Keratinocyte (primary cell): ENCODE measurements at places on chromosomes 2 and 18.

DNA sequence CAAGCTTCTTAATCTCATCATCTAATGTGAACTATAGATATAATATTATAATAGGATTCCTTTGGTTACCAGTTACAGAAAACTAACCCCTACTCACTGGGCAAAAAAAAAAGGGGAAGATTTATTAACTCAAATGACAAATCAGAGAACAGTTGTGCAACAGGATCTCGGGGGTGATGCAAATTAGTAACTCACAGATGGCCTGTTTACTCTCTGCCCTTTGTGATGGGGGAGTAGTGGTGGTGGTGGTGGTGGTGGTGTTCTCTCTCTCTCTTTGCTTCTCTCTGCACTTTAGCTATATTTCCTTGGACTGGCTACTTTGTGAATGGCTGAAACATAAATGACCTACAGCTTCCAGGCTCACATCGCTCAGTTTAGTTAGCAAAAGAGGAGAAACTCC, 59.0 kb downstream of the TMEM247 start:
- H3K4me1 ChIP-seq: peaks cover 12% of the 10 kb centered on the region
- no peak for DNase-seq
- H3K36me3 ChIP-seq: no peaks in the 10 kb centered on the region
- no peaks in the 10 kb centered on the region for H3K27me3 ChIP-seq
- no peak overlapping the region for H3K4me3 ChIP-seq

GRCh38 chr2:236874866-236875481, 210.7 kb upstream of the COPS8 start:
- no peaks in the 10 kb centered on the region for H3K27me3 ChIP-seq
- DNase-seq: no peak
- no peak overlapping the region for H3K4me3 ChIP-seq
- H3K36me3 ChIP-seq: no peaks in the 10 kb centered on the region

- H3K27ac ChIP-seq: no peak overlapping the region
- DNase-seq: no peak
- H3K4me1 ChIP-seq: peaks cover 7% of the 10 kb centered on the region
- no peak overlapping the region for H3K4me3 ChIP-seq
- H3K27me3 ChIP-seq: no peaks in the 10 kb centered on the region
Observed at GRCh38 chr18:48293954-48294898, 115.0 kb downstream of the ZBTB7C start.

- DNase-seq: no peak
- peaks cover 53% of the 10 kb centered on the region for H3K4me1 ChIP-seq
- H3K27ac ChIP-seq: no peak overlapping the region
- no peaks in the 10 kb centered on the region for H3K36me3 ChIP-seq
- no peaks in the 10 kb centered on the region for H3K27me3 ChIP-seq
Observed at GRCh38 chr2:149735237-149735958, 147.8 kb upstream of the MMADHC start.

DNA sequence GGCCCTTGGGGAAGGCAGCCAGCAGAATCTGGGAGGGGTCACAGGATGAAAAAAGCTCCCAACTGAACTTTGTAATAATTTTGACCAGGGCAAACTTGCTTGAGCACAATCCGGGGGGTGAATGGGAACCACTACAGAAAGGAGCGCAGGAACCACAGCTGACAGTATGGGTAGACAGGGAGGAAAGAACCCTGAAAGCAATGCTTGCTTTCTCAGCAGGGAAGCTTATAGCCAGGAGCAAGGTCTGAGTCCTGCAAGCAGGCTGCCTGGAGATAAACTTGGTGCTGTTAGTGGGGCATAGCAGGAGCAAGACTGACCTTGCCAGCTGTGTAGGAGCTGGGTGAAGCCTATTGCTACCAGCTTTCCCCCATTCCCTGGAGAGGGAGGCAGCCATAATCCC, 195.2 kb downstream of the MTCL1 start:
- DNase-seq: no peak
- no peak overlapping the region for H3K4me3 ChIP-seq
- H3K27ac ChIP-seq: no peak overlapping the region
- no peaks in the 10 kb centered on the region for H3K27me3 ChIP-seq
- H3K4me1 ChIP-seq: no peaks in the 10 kb centered on the region

DNA sequence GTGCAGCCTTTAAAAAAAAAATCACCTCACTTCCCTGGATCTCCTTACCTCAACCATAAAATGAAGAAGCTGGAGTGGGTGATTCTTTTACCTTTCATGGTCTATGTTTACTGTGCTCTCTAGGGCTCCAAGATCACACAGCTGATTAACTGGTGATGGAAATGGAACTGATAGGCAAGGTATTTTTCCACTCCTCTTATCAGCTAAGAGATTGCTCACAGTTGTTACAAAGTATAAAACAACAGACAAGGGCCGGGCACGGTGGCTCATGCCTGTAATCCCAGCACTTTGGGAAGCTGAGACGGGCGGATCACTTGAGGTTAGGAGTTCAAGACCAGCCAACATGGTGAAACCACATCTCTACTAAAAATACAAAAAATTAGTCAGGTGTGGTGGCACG, 14.5 kb downstream of the RPS27A start:
- no peaks in the 10 kb centered on the region for H3K27me3 ChIP-seq
- no peak overlapping the region for H3K4me3 ChIP-seq
- H3K4me1 ChIP-seq: no peaks in the 10 kb centered on the region
- no peak overlapping the region for H3K27ac ChIP-seq
- H3K36me3 ChIP-seq: peaks cover 17% of the 10 kb centered on the region

DNA sequence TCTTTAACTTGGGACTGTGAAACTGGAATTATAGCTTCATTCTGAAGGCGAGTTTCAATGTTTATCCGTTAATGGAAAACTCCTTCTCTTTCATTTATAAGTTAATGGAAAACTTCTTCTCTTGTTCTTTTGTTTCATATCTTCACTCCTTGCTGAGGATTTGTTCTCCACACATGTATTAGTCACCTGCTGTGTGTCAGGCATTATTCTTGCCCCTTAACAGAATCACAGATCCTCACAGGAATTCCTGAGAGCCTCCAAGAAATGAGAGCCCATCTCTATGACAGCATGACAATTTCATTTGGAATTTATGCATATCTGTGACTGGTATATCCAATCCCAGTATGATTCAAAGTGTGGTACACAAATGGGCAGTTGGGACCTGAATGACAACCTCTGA, 545.8 kb downstream of the BCL11A start:
- no peak overlapping the region for H3K27ac ChIP-seq
- H3K27me3 ChIP-seq: no peaks in the 10 kb centered on the region
- H3K4me1 ChIP-seq: no peaks in the 10 kb centered on the region
- H3K36me3 ChIP-seq: no peaks in the 10 kb centered on the region

DNA sequence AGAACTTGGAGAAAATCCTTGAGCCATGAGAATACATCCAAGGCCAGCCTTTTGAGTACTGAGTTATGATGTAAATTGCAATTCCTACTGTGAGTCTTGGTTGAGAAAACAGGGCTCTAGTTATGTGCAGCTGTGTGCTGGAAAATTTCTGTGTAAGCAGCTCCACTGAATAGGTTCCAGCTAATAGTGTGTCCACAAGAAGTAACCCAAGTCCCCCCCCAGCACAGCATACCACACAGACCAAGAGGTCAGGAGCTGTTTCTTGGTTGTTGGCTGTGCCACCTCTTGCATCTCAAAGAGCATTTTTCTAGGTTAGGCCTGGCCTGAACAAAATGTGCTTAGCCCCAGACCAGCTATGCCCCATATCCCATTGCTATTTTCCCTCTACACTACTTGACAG, 36.8 kb upstream of the APCDD1 start:
- DNase-seq: no peak
- H3K27me3 ChIP-seq: no peaks in the 10 kb centered on the region
- H3K36me3 ChIP-seq: no peaks in the 10 kb centered on the region
- peaks cover 57% of the 10 kb centered on the region for H3K4me1 ChIP-seq
- no peak overlapping the region for H3K4me3 ChIP-seq

DNA sequence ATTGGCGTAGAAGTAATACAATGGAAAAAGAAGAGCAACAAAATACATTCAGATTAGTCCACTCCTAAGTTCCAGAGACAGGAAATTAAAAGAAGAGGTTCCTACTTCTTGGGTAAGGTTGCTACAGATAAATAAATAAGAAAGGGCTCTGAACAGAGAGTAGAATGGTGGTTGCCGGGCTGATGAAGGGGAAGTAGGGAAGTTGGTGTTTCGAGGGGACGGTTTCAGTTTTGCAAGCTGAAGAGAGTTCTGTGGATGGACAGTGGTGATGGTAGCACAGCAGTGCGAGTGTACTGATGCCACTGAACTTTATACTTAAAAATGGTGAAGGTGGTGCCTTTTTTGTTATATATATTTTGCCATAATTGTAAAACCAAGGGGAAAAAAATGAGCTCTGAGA, 48.2 kb downstream of the CABYR start:
- H3K4me3 ChIP-seq: no peak overlapping the region
- no peaks in the 10 kb centered on the region for H3K27me3 ChIP-seq
- H3K36me3 ChIP-seq: no peaks in the 10 kb centered on the region

DNA sequence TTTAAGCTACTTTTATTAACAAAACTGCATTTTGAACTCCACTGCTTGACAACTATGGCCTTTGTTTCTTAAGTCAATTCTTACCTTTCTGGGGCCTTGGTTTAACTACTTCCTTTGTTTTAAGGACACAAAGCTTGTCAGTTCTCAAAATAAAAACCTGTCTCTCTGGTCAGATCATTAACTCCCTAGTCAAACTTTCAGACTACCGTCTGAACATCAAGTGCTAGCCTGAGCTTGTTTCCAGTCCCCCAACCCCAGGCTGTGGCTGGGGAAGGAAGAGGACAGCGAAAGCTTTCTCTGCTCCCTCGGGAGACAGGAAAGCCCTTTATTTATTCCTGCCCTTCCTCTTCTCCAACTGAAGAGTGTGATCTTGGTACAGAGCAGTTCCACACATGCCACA, 1.7 kb downstream of the SH3YL1 start:
- H3K4me1 ChIP-seq: peaks cover 20% of the 10 kb centered on the region
- peak overlapping the region; percentile 43 for H3K27ac ChIP-seq
- peaks cover 3% of the 10 kb centered on the region for H3K36me3 ChIP-seq
- H3K4me3 ChIP-seq: peak overlapping the region; percentile 22

- no peak for DNase-seq
- H3K4me3 ChIP-seq: no peak overlapping the region
- no peaks in the 10 kb centered on the region for H3K27me3 ChIP-seq
- H3K4me1 ChIP-seq: peaks cover 19% of the 10 kb centered on the region
- no peaks in the 10 kb centered on the region for H3K36me3 ChIP-seq
- no peak overlapping the region for H3K27ac ChIP-seq
Observed at GRCh38 chr2:62415019-62415431, 91.0 kb downstream of the TMEM17 start.

GRCh38 chr2:29097569-29097968, 17.6 kb upstream of the CLIP4 start:
- no peak overlapping the region for H3K27ac ChIP-seq
- DNase-seq: no peak
- no peak overlapping the region for H3K4me3 ChIP-seq
- no peaks in the 10 kb centered on the region for H3K27me3 ChIP-seq

DNA sequence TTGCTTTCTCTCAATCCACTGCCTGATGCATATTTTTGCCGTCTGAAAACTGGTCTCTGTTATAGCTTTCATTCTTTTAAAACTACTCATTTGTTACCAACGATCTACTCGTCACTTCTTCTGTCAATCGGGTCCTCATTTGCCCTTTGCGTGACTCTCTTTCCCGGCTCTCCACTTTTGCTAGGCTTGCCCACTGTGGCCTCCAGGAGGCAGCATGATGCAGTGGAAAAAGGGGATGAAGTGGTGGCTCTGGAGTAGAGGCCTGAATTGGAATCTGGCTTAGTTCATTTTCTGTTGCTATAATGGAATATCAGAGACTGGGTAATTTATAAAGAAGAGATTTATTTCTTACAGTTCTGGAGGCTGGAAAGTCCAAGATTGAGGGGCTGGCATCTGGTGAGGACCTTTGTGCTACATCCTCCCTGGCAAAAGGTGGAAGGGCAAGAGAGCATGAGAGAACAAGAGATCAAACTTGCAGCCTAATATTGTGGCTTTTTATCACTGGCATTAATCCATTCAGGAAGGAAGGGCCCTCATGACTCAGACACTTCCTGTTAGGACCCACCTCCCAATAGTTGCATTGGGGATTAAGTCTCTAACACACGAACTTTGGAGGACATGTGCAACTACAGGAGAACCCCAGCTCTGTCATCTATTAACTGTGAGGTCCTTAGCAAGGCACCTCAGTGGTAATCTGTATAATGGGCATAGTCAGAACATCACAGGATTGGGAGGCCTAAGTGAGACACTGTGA, 15.4 kb downstream of the GDF7 start:
- H3K27me3 ChIP-seq: no peaks in the 10 kb centered on the region
- H3K36me3 ChIP-seq: peaks cover 5% of the 10 kb centered on the region
- no peak overlapping the region for H3K4me3 ChIP-seq
- no peaks in the 10 kb centered on the region for H3K4me1 ChIP-seq

DNA sequence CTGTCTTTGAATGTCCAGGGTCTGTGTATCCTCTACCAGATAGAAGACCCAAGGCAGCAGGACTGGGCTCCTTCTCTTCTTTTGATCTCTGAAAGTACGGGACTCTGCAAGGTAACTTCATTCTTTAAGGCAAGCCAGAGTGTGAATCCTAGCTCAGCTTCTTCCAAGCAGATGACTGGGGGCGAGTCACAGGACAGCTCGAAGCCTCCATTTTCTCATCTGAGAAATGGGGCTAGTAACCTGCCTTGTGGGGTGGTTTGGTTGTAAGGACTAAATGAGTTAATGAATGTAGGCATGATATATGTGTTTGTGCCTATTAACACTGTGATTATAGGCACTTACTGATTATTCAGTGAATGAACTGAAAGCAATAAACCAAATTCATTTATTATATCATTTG, 46.7 kb downstream of the DGKD start:
- H3K27me3 ChIP-seq: no peaks in the 10 kb centered on the region
- H3K4me1 ChIP-seq: no peaks in the 10 kb centered on the region
- DNase-seq: no peak

DNA sequence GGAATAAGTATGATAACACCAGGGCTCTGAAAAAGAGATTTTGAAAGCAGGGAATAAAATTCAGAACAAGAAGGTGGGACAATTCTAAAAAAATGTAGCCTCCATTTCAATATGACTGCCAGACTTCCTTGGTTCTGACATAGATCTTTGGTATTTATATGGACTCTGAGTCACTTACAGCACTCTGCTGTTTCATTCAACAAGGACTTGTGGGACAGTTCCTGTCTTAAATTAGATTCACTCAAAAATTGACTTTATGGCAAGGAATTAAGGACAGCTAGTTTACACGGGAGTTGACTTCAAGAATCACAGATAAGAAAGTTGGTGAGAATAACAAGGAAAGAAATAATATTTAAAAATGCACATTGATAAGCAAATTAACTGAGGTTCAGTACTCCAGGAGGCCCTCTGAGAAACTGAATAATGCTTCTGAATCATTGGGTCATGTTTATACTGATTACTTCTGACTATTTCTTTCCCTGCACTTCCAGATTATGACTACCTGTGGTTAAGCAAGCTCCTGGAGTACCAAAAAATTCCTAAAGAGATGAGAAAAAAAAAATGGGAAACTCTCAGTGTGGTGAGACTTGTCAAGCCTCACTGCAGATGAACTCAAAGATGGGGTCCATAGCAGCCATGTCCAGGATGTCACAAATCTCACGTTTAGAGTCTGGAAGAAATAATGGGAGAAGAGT, 828.3 kb upstream of the PIK3C3 start:
- H3K27me3 ChIP-seq: no peaks in the 10 kb centered on the region
- no peaks in the 10 kb centered on the region for H3K36me3 ChIP-seq
- peak overlapping the region; percentile 83 for H3K27ac ChIP-seq
- peaks cover 31% of the 10 kb centered on the region for H3K4me1 ChIP-seq

GRCh38 chr2:224101820-224102630, 62.9 kb upstream of the SERPINE2 start:
- H3K4me3 ChIP-seq: no peak overlapping the region
